OCI-LY7 (cell line): ENCODE measurements at places on chromosomes 1 and 21. TPM values are rescaled to one million over a fixed set of nuclear protein-coding genes. Genes with fewer than 3 reads are reported as not detected.

Gene PCBP3
- 0.61 and 1.0 TPM in 2 replicates for total RNA-seq

Gene TIMM17A
- total RNA-seq: 55.6 and 67.2 TPM in 2 replicates

- no peak for DNase-seq
These were observed 35.5 kb downstream of the OVGP1 start for GRCh38 chr1:111392042-111392441.

GRCh38 chr1:25169168-25169567 is 63.1 kb downstream of the SYF2 start:
- DNase-seq: no peak

- DNase-seq: no peak
These were observed 1.4 kb downstream of the RAVER2 start for GRCh38 chr1:64745986-64746940.

DNA sequence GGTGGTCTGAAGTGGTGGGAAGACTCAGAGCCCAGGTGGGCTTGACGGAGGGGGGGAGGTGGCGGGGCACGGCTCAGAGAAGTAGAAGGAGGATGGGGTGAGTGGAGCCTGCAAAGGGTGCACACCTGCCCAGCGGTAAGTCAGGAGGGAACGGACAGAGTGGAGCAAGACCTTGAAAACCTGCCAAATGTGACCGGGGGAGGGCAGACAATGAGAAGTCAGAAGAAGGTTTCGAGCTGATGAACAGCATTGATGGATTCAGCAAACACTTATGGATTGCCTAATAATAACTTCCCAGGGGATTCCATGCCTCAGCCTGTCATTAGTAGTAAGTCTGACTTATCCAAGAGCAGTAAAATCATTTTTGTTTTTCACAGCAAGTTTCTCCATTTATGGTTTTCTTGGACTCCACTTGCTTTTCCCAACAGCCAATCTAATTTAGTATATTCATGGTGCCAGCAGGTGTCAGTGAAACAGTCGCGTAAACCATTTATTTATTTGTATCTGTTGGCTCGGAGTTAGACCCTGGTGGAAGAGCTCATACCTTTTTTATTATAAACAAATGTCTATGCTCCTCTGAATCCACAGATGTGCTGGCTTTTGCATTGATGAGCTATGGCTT is 279.1 kb downstream of the PCP4 start:
- DNase-seq: no peak
